ENCODE measurements at places on chromosomes 6 and 20. TPM values are rescaled to one million over a fixed set of nuclear protein-coding genes. Genes with fewer than 3 reads are reported as not detected.

DNA sequence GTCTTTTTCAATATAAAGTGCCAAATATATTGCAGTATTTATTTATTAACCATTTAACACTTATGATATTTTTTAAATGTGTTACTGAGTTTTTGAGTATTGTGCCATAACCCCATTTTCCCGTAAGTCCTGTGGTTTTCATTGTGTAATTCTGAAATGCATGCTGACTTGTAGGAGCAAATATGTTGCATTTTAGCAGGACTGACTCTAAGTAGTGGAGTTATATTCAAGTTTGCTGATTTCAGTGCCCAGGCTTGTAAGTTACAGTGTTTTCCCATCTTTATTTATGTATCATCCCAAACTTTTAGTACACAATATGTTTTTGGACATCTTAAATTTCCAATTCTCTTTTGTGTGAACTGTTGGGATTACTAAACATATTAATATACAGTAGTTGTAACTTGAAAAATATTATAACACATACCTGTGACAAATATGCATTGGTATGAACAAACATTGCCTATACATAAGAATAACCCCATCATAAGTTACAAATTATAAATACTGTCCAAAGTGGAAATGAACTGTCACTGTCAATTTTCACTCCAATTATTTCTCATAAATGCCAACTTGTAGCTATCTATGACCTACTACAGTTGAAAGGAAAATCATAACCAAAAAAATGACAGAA is 179.3 kb upstream of the RUNX2 start:
- DNase-seq = no peak

DNA sequence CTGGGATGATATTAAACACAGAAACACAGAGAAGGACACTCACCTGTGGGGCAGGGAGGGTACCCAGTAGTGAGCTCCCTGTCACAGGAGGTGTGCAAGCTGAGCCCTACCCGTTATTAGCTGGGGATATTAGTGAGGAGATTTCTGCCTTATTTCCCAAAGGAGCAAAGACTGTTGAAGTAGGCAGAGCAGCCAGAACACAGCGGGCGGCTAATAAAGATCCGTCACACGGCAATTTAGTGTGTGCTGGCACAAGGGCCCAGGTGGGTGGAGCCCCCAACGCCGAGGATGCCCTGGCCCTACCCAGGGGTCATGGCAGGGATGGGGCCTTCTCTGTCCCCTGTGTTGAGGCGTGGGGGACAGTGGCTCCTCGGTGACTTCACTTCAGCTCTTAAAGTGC is 8.3 kb downstream of the VSTM2L start:
- DNase-seq = no peak

- DNase-seq = no peak
These were observed 38.9 kb downstream of the ORC3 start for GRCh38 chr6:87628881-87629280.

DNA sequence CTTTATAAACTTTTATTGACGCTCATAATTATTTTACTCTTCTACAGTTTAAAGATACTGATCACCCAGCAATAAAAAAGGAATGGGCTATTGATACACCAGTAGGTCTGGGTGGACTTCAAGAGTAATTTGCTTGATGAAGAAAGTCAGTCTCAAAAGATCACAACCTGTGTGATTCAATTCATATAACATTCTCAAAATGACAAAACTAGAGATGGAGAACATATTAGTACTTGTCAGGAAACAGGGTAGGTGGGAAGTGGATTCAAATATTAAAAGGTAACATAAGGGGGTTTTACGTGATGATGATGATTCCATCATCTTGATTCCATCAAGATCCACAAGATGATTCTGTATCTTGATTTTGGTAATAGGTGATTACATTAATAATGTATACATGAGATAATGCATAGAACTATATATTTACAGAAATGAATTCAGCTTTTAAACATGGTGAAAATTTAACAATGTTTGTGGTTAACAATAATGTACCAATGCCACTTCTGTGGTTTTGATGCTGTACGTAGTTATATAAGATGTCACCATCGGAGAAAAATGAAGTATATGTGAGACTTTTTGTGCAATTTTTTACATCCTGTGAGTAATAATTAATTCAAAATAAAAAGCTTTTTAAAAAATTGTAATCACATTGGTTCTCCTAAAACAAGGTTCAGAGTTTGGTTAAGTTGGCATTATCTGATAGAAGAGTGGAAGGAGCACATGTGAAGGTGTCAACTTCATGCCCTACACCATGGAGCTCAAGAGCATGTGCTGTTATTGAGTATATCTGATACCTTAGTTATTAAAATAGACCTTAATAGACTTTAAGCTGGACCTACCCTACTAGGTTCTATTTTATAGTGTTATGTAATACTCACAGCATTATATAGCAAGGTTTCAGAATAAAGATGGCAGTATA is 66.3 kb upstream of the DYNLRB1 start:
- DNase-seq = no peak

DNA sequence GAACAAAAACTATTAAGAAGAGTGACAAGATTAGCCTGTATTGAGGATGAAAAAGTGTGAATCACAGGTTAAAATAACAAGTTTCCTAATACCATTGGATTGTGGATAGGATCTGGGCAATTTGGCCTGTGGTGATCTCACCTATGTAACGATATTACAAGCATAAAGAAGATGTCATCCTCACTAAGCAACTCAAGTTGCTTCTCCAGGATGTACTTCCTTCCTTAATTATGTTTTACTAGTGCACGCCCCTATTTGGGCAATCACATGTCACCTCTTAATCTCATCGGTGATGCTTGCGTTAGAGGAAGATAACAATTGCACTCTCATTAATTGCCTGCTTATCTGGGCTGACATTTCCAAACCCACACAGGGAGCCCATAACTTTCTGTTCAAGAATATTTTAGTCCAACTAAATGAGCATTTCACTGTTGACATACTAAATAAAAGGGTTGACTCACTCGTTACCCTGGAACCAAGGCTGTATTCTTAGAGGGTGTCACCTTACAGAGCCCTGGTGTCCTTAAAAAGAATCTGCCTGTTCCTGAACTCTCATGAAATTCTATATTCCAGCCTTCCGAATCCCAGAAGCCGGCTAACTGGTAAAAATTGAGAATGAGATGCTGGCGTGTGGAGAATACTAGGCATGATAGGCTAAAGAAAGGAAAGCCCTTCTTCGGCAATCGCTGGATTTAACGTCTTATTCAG is 88.2 kb upstream of the ATXN1 start:
- DNase-seq = no peak

The LPA gene
- not detected for total RNA-seq

The GJA10 gene
- not detected for total RNA-seq

The PHF20 gene
- 37.2 TPM for total RNA-seq

The WFDC5 gene
- not detected for total RNA-seq
